ENCODE measurements at places on chromosomes 3 and 15.

DNA sequence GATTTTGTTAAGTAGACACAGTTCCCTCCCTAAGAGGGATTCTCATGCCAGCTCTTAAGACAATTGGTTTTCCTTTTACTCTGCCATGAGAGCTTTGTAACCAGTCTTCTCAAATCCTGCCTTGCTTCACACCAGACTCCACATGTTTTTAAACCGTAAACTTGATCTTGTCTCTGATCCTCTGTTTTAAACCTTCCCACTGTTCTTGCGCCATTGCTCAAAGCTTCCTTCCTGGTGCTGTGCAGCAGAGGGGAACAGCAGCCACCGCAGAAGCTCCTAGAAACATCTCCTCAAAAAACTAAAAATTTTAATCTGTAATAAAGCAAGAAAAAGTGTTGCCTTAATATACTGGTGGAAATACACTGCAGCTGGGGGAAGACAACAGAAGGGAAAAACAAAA is 154.5 kb upstream of the SATB1 start:
- no peak for DNase-seq

DNA sequence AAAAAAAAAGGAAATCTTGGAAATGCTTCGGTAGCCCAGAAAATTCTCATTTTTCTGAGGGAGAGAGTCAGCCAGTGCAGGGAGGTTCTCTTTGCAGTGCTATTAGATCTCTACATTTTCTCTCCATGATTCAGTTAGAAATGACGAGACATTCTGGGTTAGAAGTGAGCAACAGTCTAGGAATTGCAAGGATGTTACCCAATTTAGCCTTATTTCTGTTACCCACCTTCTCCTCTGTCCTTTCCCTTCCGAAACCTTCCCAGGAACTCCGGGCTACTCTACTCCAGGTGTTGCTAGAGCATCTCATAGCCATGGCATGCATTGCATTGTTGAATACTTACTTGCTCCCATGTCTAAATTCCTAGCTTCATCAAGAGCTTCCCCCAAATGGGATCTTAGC is 106.8 kb downstream of the EDEM1 start:
- DNase-seq = no peak

DNA sequence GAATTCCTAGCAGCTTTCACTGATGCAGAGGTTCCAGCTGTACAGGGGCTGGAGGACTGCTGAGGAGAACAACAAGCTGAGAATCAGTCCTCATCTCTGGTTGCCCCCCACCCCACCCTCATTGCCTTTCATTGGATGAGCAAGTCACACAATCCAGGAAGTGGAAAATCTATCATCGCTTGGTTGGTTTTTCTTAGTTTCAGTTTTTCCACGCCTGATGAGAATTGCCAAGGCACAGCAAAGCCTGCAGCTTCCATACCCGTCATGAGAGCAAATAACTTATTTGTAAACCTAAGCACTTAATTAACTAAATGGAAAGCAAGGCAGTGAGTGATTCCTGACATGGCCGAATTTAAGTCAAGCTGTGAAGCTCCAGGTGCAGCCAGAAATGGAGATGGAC is 21.4 kb upstream of the LIPC start:
- no peak for DNase-seq

DNA sequence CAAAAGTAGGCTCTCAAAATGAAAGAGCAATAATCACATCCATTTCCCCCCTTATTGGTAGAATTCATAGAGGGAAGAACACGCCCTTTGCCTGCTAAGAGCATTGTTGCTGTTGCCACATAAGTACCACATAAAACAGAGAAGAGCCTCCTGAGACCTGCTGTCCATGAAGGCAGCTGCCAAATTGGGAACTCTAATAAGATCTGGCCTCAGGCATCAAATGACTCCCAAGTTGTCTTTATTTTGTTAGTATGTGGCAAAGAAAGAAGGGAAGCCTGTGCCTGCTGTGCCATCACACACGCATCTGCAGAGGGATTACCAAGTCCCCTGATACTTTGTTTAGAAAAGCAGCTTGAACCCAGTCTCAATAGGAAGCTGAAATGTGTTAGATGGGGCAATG is 23.9 kb downstream of the VGLL3 start:
- no peak for DNase-seq

- DNase-seq = no peak
These were observed 42.9 kb upstream of the PLCL2 start for GRCh38 chr3:16841904-16842271.

- DNase-seq = no peak
These were observed 355.1 kb downstream of the CLSTN2 start for GRCh38 chr3:140290105-140290504.

- no peak for DNase-seq
These were observed 41.3 kb downstream of the GLDN start for GRCh38 chr15:51382787-51383186.

DNA sequence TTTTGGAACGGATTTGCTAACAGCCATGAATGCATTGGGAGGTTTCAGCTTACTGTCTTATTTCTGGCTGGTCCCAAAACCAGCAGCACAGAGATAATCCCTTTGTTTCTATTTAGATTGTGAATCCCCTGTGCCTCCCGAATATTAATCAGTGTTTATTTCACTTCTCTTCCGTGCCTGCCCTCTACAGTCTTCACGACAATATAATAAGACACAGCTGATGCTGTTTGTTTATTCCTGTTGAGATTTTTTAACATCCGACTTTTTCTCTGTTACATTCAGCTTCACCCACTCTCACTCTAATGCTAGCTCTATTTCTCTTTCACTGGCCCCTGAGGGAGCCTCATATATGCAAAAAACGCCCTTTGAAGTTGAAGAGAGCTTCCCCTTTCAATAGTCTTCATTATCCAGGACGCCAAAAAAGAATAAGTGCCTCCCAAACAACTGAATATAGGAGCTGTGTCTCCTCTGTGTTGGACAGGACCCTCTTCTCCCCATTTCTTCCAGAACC is 995.3 kb downstream of the ROBO2 start:
- no peak for DNase-seq

GRCh38 chr3:197298945-197299854 is 788 bp upstream of the DLG1 start:
- no peak for DNase-seq

- no peak for DNase-seq
These were observed 2.3 kb upstream of the DLL4 start for GRCh38 chr15:40926659-40927494.

- DNase-seq = no peak
These were observed 114.1 kb upstream of the DNAJC19 start for GRCh38 chr3:181103605-181104004.

DNA sequence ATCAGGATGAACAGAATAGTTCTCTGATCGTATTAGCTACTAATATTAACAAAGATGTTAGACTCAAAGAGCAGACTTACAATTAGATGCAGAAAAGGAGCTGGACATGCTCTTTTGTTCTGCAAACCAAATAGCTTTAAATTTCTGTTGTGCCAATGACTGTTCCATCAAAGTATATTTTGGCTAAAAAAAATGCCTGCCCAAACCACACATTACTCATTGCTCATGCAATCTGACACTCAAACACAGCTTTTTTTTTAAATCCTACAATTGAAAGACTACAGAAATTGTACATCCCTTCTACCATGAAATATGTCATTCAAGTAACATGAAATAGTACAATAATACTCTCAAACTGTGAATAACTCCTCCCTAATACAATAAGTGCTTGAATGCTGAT is 48.6 kb downstream of the SHOX2 start:
- no peak for DNase-seq

- DNase-seq = no peak
These were observed 641 bp downstream of the TRAT1 start for GRCh38 chr3:108823227-108823626.

DNA sequence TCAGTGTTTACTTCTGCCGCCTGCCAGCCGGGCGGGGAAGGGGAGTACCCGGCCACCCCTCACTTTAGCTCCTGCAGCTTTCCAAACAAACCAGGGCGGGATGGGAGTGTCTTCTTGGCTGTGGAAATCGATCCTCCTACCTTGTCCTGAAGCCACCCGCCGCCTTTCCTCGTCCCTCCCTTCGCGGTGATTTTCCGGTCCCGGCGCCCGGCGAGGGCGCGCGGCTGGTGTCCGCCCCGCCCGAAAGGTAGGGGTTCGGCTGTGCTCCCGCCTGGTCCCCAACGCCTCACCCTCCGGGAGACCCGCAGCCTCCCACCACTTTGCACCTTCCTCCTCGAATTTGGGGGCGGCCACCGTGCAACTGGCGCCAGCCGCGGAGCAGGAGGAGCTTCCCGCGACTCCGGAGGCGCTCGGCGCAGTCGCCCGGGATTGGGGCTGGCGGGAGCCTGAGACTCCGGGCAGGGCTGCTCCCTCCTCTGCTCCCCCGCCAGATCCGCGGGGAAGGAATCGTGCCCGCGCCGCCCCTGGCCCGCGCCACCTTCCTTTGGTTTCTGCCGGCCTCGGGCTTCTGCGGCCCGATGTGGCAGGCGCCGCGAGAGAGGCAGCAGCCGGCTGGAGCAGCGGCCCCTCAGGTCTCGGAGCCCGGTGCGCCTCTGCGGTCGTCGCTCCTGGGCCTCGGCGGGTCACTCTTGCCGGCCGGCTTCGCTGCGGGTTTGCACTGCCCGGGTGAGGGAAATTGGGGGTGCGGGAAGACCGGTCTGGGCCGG is 30.7 kb upstream of the ST3GAL6 start:
- no peak for DNase-seq

DNA sequence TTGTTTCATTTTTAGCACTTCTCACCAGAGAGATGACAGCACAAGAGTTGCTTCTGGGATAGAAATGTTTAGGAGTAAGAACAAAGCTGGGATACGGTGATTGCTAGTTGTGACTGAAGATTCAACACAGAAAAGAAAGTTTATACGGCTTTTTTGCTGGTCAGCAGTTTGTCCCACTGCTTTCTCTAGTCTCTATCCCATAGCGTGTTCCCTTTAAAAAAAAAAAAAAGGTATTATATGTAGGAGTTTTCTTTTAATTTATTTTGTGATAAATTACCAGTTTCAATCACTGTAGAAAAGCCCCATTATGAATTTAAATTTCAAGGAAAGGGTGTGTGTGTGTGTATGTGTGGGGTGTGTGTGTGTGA is 48.0 kb downstream of the PGPEP1L start:
- no peak for DNase-seq

DNA sequence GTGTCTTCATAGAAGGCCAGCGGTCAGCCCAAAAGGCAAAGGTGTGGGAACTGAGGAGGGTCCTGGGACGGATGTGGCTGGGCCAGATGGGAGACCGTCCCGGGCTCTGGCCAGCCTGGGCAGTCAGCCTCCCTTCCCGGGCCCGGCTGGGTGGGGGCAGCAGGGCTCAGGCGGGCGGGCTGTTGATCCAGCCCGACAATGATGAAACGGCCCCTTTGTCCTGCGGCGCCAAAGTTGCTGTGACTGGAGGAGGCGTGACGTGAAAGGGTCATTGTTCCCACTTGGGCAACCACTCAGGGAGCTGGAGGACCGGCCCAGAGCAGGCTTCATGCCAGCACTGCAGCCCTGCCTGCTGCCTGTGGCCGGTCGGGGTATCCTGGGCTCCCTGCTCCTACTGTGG is 16.5 kb downstream of the DUSP7 start:
- DNase-seq = no peak

- DNase-seq = no peak
These were observed 737.9 kb upstream of the BCHE start for GRCh38 chr3:166575161-166575560.

- no peak for DNase-seq
These were observed 2.9 kb downstream of the SCN5A start for GRCh38 chr3:38646630-38647029.

DNA sequence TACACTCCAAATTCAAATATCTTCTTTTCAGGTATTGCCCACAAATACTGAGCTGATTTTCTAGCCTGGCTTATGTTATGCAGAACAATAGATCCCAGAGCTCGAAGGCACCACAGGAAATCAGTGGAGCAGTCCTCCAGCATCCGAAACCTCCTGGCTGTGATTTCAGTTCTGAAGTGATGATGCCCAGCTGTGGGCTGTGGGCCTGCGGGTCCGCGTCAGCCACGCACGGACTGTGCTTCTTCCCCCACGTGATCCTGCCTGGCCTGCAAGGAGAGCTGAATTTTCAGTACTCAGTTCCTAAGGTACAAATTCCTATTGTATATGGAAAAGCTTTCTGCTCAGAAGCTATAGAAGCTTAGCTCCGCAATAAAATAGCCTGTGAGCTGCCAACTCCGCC is 96.2 kb downstream of the OCA2 start:
- no peak for DNase-seq

GRCh38 chr3:27686642-27687041 is 35.5 kb downstream of the EOMES start:
- peak; percentile 72 for DNase-seq

- DNase-seq = peak; percentile 33
These were observed 198.7 kb upstream of the LYSMD4 start for GRCh38 chr15:99931703-99932603.

DNA sequence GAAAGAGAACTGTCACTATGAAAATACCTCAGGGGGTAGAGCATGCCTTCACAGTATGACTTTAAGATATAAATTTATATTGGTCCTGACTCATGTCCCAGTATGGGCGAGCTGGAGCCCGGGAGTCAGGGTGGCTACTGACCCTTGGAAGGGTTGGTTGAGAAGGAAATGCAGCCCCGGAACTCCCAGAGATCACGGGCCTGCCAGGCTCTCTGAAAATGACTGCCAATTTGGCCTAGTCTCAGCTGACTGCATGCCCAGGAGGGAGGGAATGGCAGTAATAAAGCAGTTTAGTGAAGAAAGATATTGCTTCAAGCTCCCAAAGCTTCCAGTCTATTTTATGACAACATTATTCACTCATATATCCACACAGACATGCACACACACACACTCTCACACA is 299.0 kb downstream of the NR2F2 start:
- DNase-seq = no peak

DNA sequence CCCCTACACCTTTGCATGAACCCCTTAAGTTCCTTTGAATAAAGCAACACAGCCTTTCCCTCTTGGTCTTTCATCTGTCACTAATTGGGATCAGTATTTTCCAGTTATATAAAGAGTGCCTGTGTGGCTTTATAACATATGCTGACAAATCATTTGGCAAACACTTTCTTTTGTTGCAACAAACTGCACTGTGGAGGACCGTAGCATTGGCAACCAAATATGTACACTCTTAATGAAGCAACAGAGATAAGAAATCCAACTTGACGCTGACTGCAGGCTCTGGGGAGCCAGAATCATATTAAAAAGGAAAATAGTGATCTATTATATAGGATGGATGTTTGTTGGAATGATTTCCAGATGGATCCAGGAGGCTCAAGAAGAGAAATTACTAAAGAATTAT is 120.1 kb upstream of the PRICKLE2 start:
- no peak for DNase-seq

DNA sequence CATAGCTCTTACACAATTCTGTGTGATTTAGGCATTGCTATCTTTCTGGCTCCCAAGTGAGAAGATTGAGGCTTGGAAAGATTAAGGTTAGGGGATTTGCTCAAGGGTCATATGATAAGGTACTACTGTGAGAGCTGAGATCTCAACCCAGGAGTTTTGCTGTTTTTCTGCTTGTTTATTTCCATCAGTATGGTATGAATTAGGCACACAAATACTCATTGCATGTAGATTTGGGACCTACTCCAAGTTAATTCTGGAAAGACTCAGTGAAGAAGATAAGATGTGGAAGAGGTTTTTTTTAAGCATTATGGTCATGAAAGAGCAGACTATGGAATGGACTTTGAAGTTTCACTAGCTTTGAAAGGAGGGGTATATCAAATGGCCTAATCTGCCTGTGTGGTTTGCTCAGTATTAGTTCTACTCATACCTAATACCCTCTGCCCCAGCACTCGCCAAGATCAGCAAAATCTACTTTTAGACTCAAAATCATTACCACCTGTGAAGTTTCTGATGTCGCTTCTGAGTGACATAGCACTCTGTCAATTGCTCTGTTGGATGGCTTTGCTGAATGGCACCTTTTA is 12.5 kb downstream of the MBNL1 start:
- no peak for DNase-seq
